ENCODE measurements at places on chromosomes 6 and 20.

DNA sequence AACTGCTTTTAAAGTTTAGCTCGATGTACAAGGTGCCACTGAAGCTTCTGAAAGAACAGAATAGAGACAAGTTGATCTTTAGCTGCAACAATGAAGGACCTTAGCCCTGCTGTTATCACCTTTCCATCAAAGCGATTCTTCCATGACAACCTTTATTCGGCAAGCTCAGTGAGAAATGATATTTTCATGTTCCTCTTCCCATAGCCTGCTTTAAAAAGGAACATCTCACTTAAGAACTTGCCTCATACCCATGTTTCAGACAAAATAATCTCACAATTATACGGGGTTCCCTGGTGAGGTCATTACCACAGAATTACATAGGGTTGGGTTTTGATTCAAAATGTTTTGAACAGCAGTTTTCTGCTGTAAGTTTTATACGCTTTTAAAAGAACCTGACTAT, 264.2 kb downstream of the THBS2 start:
- DNase-seq, result no peak

DNA sequence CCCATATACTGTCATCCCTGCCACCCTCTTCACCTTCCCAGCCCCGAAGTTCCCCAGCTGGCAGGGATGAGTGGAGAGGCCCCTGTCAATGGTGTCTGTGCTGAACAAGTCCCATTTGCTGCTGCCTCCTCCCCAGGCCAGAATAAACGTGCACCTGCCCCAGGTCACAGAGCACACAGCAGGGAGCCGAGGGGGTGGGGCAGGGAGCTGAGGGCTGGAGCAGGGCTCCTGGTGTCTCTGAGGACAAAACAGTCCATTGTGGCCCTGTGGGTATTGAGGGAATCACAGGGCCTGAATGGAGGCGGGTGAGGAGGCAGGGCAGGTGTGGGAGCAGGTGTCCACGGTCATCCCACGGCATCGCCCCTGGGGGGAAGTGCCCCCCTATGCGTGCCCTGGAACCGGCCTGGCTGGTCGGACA, 55.8 kb downstream of the SNAI1 start:
- DNase-seq, result no peak

GRCh38 chr20:23118144-23118543, 32.0 kb upstream of the CD93 start:
- DNase-seq, result no peak

- no peak for DNase-seq
These were observed 5.3 kb upstream of the CCM2L start for GRCh38 chr20:32004963-32005362.

- no peak for DNase-seq
These were observed 196.9 kb downstream of the FOXA2 start for GRCh38 chr20:22387452-22387851.

- DNase-seq, result no peak
These were observed 168.0 kb upstream of the LRFN2 start for GRCh38 chr6:40755046-40755681.

GRCh38 chr6:23316131-23316530, 746.8 kb downstream of the HDGFL1 start:
- no peak for DNase-seq

DNA sequence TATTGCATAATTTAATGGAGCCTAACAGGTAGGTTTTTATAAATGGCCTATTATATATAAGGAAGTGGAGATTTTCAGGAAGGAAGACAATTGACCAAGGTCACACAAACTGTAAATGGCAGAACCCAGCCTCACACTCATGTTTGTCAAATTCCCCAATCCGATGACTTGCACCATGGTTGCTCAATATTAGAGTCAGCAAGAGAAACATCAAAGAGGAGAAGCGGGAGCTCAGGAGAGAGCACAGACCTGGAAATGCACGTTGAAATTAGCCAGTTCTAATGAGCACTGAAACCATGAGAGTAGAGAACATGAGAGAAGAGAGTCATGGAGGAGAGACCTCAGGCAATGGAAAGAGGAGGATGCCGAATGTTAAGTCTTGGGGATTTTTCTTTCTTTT, 13.5 kb upstream of the MLIP start:
- DNase-seq, result no peak

Data from stimulated activated CD4-positive, alpha-beta T cell treated with anti-CD3 and anti-CD28 coated beads, Interleukin-12 subunit alpha, Interleukin-12 subunit beta, amount 100 ng/mL, for 24 hours (primary cell).